ENCODE measurements at places on chromosomes 1 and 21.

GRCh38 chr21:42829417-42829816 is 49.9 kb downstream of the WDR4 start:
- no peak for DNase-seq

- no peak for DNase-seq
These were observed 31.7 kb upstream of the GPR37L1 start for GRCh38 chr1:202090994-202091393.

DNA sequence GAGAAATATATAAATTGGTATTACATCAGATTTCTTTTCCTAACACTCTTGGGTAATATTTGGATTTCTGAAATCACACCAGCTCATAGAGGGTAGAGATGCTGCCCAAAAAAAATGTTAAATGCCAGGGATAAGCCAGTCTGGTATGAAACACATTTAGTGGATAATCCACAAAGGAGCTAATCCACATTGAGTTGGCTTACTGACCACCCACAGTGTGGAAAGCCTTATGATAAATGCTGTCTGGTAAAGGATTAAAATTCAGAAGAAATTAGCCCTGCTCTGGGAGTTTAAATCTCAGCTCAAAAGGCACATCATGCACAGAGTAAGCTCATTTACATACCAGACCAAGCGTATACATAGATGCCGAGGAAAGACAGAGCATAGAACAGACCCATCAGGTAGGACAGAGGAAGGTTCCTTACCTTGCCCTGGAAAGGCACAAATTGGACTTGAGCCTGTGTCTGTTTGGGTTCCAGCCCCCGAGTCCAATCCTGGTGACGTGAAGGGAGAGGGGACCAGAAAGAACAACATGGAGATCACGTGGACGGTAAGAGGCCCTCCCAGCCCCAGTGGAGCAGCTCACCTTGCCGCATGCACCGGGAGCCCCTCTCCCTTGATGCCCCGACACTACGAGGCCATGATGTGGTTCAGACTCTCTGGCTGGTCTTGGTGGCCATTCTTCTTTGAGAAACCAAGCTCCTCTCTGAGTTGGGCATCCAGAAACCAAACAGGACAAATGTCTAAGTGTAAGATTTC is 62.9 kb upstream of the CNTN2 start:
- DNase-seq = no peak

- no peak for DNase-seq
These were observed 16.2 kb upstream of the GPR157 start for GRCh38 chr1:9145021-9145668.

DNA sequence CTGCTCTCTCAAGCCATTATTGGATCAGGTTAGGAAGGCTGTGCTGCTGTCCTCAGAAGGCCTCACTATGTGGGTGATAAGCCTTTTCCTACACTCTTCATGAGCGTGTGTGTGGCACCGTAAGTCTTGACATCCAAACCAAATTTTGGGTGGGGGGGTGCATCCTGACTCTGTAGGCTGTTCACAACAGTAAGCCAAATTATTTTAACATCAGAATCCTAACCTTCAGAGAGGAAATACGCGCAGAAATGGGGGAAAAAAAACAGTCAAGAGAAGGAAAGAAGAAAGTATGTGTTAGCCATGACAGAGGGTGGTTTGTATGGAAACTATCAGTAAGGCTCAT is 21.0 kb downstream of the STPG1 start:
- no peak for DNase-seq

GRCh38 chr1:67264899-67265298 is 42.8 kb upstream of the IL12RB2 start:
- no peak for DNase-seq

DNA sequence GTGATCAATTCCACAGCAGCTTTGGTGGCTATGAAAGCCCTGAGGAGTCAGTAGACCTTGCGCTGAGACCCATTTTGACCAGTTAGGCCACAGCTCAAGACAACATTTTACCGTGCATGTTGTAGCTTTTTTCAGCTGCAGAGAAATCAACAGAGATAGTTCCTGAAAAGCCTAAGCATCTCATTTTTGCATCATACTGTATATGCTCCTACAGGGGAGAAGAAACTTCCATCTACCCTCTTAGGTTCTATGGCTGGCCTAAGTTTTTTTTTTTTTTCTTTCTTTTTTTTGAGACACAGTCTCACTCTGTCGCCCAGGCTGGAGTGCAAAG is 24.8 kb upstream of the EYA3 start:
- DNase-seq = no peak

GRCh38 chr1:179038528-179039281 is 13.0 kb downstream of the FAM20B start:
- DNase-seq = no peak

DNA sequence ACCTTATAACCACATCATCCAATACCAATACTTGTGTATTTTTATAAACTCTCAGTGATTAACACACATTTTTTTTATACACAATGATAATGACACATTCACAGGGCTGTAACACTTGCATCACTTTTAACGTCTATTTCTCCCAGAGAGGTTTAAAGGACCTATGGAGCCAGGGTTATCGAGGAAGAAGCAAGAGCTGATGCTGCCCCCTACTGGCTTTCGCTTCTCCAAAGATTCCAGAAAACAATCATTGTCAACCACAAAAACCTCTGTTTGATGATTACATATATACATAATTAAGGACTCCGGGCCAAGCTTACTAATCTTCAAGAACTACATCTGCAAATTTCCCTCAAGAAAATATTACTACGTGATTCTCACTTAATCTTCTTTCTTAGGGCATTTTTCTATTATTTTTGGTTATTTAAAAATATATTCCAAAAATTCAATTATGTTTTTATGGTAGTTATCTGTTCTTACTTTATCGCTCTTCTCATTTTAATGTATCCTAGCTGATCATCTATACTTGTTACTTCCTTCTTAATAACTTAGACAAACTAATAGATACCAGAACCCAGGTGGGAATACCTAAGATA is 214.5 kb downstream of the VAV3 start:
- DNase-seq = peak; percentile 2

DNA sequence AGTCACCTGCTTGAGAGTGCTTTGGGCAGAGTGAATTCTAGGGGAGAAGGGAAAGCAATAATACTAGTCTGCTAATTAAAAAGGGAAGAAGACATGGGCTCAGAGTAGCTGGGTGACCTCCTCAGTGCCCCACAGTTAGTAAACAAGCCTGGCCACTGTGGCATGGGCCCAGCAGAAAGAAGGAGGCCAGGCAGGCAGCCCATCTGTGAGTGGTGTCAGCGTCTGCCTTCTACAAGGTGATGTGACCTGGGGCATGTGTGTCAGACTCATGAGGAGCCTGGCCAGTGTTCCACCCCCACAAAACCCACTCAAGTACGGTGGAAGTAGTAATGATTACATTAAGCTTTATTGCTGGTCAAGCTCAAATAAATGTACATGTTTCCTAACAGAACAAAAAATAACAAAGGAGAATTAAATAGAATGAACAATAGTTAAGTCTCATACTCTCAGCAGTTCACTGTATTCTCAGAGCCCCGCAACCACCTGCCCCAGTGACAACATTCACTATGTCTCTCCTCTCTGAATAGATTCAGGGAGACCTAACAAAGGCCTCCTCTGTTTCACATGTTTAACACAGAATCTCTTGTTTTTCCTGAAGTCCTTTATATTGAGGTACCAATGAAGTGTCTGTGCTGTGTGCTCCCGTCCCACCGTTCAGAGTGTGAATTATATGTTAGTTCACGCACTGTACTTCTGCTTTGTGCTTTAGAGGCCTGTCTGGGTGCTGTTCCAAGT is 32.5 kb downstream of the SLC22A15 start:
- peak; percentile 16 for DNase-seq

DNA sequence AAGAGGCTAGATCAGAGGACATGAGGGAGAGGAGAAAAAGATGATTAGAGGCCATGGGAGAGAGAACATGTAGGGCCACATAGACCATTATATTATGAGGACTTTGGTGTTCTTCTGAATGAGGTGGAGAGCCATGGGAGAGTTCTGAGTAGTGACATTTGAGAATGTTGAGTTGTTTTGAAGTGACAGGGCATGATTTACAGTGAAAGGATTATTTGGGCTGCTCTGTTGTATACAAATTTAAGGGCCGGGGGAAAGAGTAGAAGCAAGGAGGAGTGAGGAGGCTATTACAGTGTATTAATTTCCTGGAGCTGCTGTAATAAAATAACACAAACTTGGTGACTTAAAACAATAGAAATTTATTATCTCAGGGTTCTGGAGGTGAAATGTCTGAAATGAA is 102.5 kb upstream of the RGS4 start:
- DNase-seq = no peak

DNA sequence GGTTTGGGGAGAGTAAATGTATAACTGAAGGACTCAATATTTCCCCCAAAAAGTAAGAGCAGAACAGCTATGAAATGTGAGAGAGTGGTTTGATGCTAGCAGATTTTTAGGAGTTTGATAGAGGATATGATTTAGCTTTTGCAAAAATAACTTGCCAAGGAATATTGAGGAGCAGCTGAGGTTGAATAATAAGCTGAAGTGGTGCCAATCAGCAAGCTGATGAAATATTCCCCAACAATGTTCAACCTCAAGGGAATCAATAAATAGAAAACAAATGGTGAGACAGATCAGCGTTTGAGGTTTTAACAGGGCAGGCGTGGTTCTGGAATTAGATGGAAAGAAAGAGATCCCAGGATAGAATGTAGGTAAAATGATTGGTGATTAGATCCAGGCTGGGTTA is 413.4 kb upstream of the ADAMTS5 start:
- no peak for DNase-seq

Measured in hypothalamus (tissue), 51 donors.